ENCODE measurements at places on chromosomes 6 and 20.

DNA sequence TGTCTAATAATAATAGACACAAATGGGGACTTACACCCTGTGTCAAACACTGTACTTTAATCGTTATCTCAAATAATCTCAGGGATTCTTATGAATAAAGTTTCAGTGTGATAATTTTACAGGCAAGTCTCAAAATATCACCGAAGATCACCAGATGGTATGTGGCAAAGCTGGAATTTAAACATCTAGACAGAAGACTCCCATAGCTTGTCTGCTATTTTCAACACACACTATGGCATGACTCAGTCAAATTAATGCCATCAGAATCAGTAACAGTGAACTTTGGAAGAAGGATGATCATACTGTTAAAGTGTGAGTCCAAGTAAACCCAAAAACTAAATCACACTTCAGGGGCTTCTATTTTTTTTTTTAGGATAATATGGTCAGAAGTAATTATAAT, 867.6 kb upstream of the FLRT3 start:
- no peak for DNase-seq

- DNase-seq, result no peak
These were observed 658.8 kb upstream of the DEFB115 start for GRCh38 chr20:30598460-30599230.

- no peak for DNase-seq
These were observed 73.4 kb downstream of the SRC start for GRCh38 chr20:37419307-37419706.

GRCh38 chr6:13729891-13730290, 18.3 kb upstream of the RANBP9 start:
- no peak for DNase-seq
